Smooth muscle cell of bladder (primary cell): ENCODE measurements at places on chromosomes 6 and 20. TPM values are rescaled to one million over a fixed set of nuclear protein-coding genes. Genes with fewer than 3 reads are reported as not detected.

CDH22 gene
- total RNA-seq: not detected in 2 replicates

SLC13A3 gene
- 2.7 and 4.9 TPM in 2 replicates for total RNA-seq

DLL1 gene
- 0.46 and 3.1 TPM in 2 replicates for total RNA-seq

CRISP2 gene
- total RNA-seq: not detected in 2 replicates

COX7A2 gene
- 154 and 204 TPM in 2 replicates for total RNA-seq

FAM217A gene
- not detected in 2 replicates for total RNA-seq

TUBB2B gene
- total RNA-seq: 1.3 and 2.4 TPM in 2 replicates

FAM209A gene
- total RNA-seq: not detected in 2 replicates

RAB23 gene
- 69.7 and 71.0 TPM in 2 replicates for total RNA-seq

TSPO2 gene
- total RNA-seq: not detected in 2 replicates

CTAGE9 gene
- total RNA-seq: not detected in 2 replicates

SNAP91 gene
- under 0.01 and 0.09 TPM in 2 replicates for total RNA-seq

REM1 gene
- 0.09 TPM in 1 of 2 replicates, not detected in the other for total RNA-seq

C6orf15 gene
- total RNA-seq: not detected in 2 replicates

IGF2R gene
- 137 and 220 TPM in 2 replicates for total RNA-seq

ZSCAN26 gene
- total RNA-seq: 9.1 and 12.3 TPM in 2 replicates

CLDN20 gene
- not detected in 2 replicates for total RNA-seq

TMEM74B gene
- total RNA-seq: 0.46 TPM in 1 of 2 replicates, not detected in the other

ETV7 gene
- total RNA-seq: 0.83 and 0.85 TPM in 2 replicates

NRSN1 gene
- not detected in 2 replicates for total RNA-seq

SLCO4A1 gene
- total RNA-seq: 0.09 and 0.14 TPM in 2 replicates

ECHDC1 gene
- 43.6 and 54.5 TPM in 2 replicates for total RNA-seq

FAXC gene
- 0.28 and 0.55 TPM in 2 replicates for total RNA-seq

UBD gene
- total RNA-seq: not detected in 2 replicates

KIF25 gene
- not detected in 2 replicates for total RNA-seq

MCHR2 gene
- total RNA-seq: not detected in 2 replicates

FAM110A gene
- 1.00 and 2.4 TPM in 2 replicates for total RNA-seq

ARMH2 gene
- not detected in 2 replicates for total RNA-seq

MICA gene
- total RNA-seq: 76.7 and 80.9 TPM in 2 replicates

TMEM244 gene
- total RNA-seq: not detected in 2 replicates

SIM1 gene
- not detected in 2 replicates for total RNA-seq
